Activated CD4-positive, alpha-beta T cell treated with anti-CD3 and anti-CD28 coated beads for 36 hours (primary cell): ENCODE measurements at places on chromosomes 2 and 18.
A peak's percentile ranks its signal among the peaks of the same experiment; 100 is the strongest.

GRCh38 chr2:196149948-196150347 is 21.4 kb downstream of the STK17B start:
- DNase-seq: no peak

GRCh38 chr2:190599073-190599472 is 49.8 kb upstream of the NAB1 start:
- no peak for DNase-seq

- DNase-seq: no peak
These were observed 565.5 kb upstream of the CHAC2 start for GRCh38 chr2:53202063-53202462.

- no peak for DNase-seq
These were observed 603.7 kb upstream of the GCFC2 start for GRCh38 chr2:76314271-76315020.

- DNase-seq: no peak
These were observed 76.6 kb downstream of the TLK1 start for GRCh38 chr2:171084128-171084527.

GRCh38 chr2:175964195-175964594 is 37.9 kb downstream of the LNPK start:
- DNase-seq: no peak

GRCh38 chr2:28809927-28810326 is 707 bp upstream of the SPDYA start:
- peak; percentile 11 for DNase-seq

DNA sequence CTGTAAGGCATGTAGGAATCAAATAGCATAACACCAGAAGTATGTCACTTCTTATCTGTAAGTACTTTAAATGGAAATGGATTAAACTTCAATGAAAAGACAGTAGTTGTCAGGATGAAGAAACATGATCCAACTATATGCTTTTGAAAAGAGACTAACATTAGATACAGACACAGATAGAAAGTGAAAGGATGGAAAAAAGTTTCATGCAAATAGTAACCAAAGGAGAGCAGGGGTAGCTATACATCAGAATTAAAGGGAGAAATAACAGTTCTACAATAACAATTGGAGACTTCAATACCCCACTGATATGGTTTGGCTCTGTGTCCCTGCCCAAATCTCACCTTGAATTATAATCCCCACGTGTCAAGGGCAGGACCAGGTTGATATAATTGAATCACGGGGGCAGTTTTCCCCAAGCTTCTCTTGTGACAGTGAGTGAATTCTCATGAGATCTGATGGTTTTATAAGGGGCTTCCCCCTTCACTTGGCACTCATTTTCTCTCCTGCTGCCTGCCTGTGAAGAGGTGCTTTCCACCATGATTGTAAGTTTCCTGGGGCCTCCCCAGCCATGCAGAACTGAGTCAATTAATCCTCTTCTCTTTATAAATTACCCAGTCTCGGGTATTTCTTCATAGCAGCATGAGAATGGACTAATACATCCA is 205.4 kb upstream of the CDH2 start:
- peak; percentile 15 for DNase-seq

- DNase-seq: no peak
These were observed 165.8 kb downstream of the GPD2 start for GRCh38 chr2:156601855-156602551.
